ENCODE measurements at places on chromosomes 5 and 9. TPM values are rescaled to one million over a fixed set of nuclear protein-coding genes. Genes with fewer than 3 reads are reported as not detected.

The HK3 gene
- polyA plus RNA-seq = not detected

The SLC22A4 gene
- 0.45 TPM for polyA plus RNA-seq

The GALT gene
- 50.6 TPM for polyA plus RNA-seq

The TAF11L8 gene
- polyA plus RNA-seq = not detected

The KIF12 gene
- 5.2 TPM for polyA plus RNA-seq

The ZNF483 gene
- 3.2 TPM for polyA plus RNA-seq

GRCh38 chr9:76359365-76359764 lies 34.9 kb downstream of the RFK start:
- H3K27ac ChIP-seq = no peak overlapping the region
- no peaks in the 10 kb centered on the region for H3K36me3 ChIP-seq
- no peak overlapping the region for H3K4me3 ChIP-seq

DNA sequence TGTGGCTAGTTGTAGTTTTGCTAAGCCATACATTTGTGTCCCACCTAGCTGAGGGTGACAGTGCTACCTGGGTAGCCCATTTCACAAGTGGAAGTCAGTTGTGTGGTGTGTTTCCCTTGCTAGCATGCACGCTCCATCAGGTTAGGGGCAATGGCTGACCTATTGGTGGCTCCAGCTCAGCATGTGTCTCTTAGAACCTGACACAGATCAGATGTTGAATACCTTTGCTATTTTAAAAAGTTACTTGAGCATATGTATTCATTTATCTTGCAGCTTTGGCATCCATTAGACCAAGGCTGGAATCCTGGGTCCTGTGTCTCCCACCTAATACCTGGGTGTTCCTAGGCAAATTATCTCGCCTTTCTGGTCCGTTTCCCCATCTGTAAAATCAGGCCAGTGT lies 44.8 kb downstream of the ZNF618 start:
- no peak overlapping the region for H3K27ac ChIP-seq

- no peak for DNase-seq
- no peak overlapping the region for H3K4me3 ChIP-seq
- H3K27me3 ChIP-seq = no peaks in the 10 kb centered on the region
- H3K36me3 ChIP-seq = no peaks in the 10 kb centered on the region
Measured at GRCh38 chr5:170562166-170562874, 58.5 kb downstream of the KCNIP1 start.

DNA sequence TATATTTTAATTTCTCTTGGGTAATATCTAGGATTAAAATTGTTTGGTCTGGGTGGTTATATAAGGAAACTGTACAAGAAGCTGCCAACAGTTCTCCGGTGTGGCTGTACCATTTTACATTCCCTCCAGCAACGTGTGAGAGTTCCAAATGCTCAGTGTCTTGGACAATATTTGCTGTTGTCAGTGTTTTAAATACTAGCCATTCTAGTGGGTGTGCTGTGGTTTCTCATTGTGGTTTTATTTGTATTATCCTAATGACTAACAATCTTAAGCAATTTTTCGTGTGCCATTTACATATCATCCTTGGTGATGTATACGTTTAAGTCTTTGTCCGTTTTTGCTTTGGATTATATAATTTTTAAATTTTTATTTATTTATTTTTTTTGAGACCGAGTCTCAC lies 34.0 kb downstream of the TNFSF15 start:
- H3K27me3 ChIP-seq = no peaks in the 10 kb centered on the region
- DNase-seq = no peak
- no peak overlapping the region for H3K4me3 ChIP-seq
- no peak overlapping the region for H3K27ac ChIP-seq

DNA sequence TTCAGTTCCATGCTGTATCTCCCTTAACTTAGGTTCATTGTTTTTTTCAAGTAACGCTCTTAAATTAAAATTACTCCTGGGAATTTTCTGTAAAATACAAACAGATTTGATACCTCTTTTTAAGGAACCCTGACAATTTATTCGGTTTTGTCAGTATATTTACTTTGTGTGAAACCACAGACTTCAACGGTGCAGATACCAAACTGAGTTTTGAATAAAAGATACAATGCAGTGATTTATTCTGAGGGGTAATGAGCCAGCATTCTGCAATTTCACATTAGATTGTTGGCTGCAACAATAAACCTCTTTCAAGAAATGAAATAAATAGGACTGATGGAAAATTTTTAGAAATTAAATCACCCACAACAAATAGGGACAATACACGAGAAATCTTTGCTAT lies 308.6 kb upstream of the EDIL3 start:
- no peaks in the 10 kb centered on the region for H3K27me3 ChIP-seq
- no peak overlapping the region for H3K27ac ChIP-seq
- no peaks in the 10 kb centered on the region for H3K4me1 ChIP-seq
- DNase-seq = no peak
- H3K4me3 ChIP-seq = no peak overlapping the region
- H3K36me3 ChIP-seq = peaks cover 2% of the 10 kb centered on the region

DNA sequence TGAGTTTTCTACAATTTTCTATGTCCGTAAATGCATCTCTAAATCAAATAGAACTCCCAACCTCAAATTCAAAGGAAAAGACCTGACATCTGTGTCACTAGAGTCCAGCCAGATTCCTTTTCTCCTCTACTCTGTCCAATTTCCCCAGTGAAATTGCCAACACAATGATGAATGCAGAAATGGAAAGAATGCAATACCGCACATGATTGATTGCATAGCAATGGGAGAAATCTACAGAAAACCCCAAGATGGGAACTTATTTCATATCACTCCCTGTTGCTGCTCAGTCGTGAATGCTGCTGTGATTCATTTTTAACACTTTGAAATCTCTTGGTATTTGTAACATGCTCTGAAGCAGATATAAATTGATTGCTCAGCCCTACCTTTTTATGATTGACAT lies 355.1 kb upstream of the TUSC1 start:
- no peaks in the 10 kb centered on the region for H3K27me3 ChIP-seq
- H3K36me3 ChIP-seq = no peaks in the 10 kb centered on the region
- H3K4me1 ChIP-seq = no peaks in the 10 kb centered on the region
- H3K27ac ChIP-seq = no peak overlapping the region

GRCh38 chr5:155475318-155475717 lies 461.8 kb downstream of the KIF4B start:
- no peaks in the 10 kb centered on the region for H3K27me3 ChIP-seq
- no peak overlapping the region for H3K27ac ChIP-seq
- no peaks in the 10 kb centered on the region for H3K36me3 ChIP-seq
- H3K4me3 ChIP-seq = no peak overlapping the region
- no peak for DNase-seq

DNA sequence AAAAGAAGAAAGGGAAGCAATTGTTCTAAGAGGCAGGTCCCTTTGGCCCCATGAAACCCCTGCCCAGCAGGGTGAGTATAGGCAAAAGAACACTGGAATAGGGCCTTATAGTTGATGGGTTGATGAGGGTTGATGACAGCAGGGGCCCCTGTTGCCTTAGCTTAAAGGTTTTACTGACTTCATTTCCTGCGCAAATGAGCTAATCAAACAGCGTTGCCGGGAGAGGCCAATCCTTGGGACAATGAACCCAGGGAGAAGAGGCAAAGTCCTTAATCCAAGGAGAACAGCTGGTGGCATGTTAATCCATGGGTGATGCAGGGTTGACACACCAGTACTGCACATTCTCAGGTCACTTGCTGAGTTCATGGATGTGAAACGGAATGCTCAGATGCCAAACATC lies 22.0 kb upstream of the EPB41L4B start:
- H3K27ac ChIP-seq = no peak overlapping the region
- H3K4me3 ChIP-seq = no peak overlapping the region
- no peak for DNase-seq
- H3K27me3 ChIP-seq = no peaks in the 10 kb centered on the region

DNA sequence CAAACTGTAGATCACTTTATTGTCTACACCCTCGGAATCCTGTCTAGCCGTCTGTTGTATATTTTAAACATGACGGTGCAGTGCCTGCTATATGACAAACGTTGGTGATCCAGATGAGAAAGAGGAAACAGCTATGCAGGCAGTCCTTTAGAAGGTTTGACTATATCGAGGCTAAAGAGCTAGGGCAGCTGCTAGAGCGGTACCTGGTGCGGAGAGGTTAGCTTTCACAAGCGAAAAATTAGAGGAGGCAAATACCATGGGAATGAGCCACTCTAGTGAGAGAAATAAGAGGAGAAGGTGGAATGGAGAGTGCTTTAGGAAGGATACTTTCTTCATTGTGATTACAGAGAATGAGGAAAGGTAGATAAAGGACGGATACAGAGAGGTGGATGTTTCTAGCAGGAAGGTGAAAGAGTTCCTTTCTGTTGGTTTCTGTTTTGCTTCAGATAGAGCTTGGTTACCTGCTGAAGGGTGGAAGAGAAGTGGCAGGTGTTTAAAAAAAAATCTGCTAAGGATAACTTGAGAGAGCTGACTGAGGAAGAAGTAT lies 959 bp upstream of the FBXL17 start:
- H3K4me3 ChIP-seq = peak overlapping the region; percentile 98
- peaks cover 9% of the 10 kb centered on the region for H3K4me1 ChIP-seq
- H3K27me3 ChIP-seq = no peaks in the 10 kb centered on the region
- no peaks in the 10 kb centered on the region for H3K36me3 ChIP-seq

GRCh38 chr5:36384845-36385244 lies 83.1 kb upstream of the RANBP3L start:
- H3K27ac ChIP-seq = no peak overlapping the region
- no peaks in the 10 kb centered on the region for H3K36me3 ChIP-seq
- DNase-seq = no peak
- H3K27me3 ChIP-seq = no peaks in the 10 kb centered on the region
- no peak overlapping the region for H3K4me3 ChIP-seq

DNA sequence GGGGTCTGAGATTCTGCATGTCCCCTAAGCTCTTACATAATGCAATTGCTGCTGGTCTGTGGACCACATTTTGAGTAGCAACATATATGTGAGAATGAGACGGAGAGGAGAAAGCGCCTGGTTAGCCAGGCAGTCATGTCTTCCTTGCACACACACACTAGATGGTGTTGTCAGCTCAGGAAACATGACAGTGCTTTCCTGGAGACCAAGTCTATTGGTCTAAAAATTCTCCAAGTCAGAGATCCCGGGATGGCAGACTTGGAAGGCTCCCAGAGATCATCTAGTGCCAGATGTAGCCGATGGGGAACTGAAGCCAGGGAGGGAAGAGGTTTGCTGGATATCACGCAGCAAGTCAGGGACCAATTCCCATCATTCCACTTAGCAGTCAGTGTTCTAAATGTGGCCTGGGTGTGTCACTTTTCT lies 53.4 kb downstream of the GALNT12 start:
- no peak for DNase-seq
- H3K27ac ChIP-seq = no peak overlapping the region
- H3K4me3 ChIP-seq = no peak overlapping the region
- no peaks in the 10 kb centered on the region for H3K4me1 ChIP-seq

Data from H1 (cell line).